Endothelial cell of coronary artery (primary cell): ENCODE measurements at places on chromosomes 11 and 22. TPM values are rescaled to one million over a fixed set of nuclear protein-coding genes. Genes with fewer than 3 reads are reported as not detected.

Gene KLHDC7B
- total RNA-seq = not detected in 2 replicates

Gene MYOD1
- total RNA-seq = not detected in 2 replicates

Gene MRGPRF
- total RNA-seq = 0.38 TPM in 1 of 2 replicates, not detected in the other

Gene GRAP2
- total RNA-seq = under 0.01 and 0.45 TPM in 2 replicates

Gene F2
- 0.09 TPM in 1 of 2 replicates, not detected in the other for total RNA-seq

Gene CXCR5
- total RNA-seq = not detected in 2 replicates

Gene OR6X1
- total RNA-seq = not detected in 2 replicates

Gene SNX19
- 35.4 and 47.2 TPM in 2 replicates for total RNA-seq

Gene PRR33
- not detected in 2 replicates for total RNA-seq

Gene FAM83F
- under 0.01 TPM in 1 of 2 replicates, not detected in the other for total RNA-seq

Gene OR5L2
- not detected in 2 replicates for total RNA-seq

Gene MRGPRX4
- not detected in 2 replicates for total RNA-seq

Gene AQP11
- total RNA-seq = 0.27 and 0.47 TPM in 2 replicates

Gene OR6T1
- total RNA-seq = not detected in 2 replicates

Gene C1QTNF5
- total RNA-seq = 58.2 and 65.6 TPM in 2 replicates

Gene SLC22A12
- total RNA-seq = not detected in 2 replicates

Gene SEC14L6
- total RNA-seq = under 0.01 TPM in 1 of 2 replicates, not detected in the other

Gene CECR2
- 0.19 and 1.2 TPM in 2 replicates for total RNA-seq

Gene PDE3B
- total RNA-seq = 0.66 and 1.4 TPM in 2 replicates

Gene DAGLA
- 1.4 and 1.6 TPM in 2 replicates for total RNA-seq

Gene ALKBH3
- 28.3 and 40.7 TPM in 2 replicates for total RNA-seq

Gene CCDC15
- total RNA-seq = 1.0 and 1.6 TPM in 2 replicates

Gene NR1H3
- total RNA-seq = 4.0 and 5.9 TPM in 2 replicates

Gene DTX4
- total RNA-seq = 0.18 and 1.2 TPM in 2 replicates

Gene SEPTIN3
- 0.09 TPM in 1 of 2 replicates, not detected in the other for total RNA-seq

Gene IGLL1
- total RNA-seq = not detected in 2 replicates

Gene SLC22A9
- total RNA-seq = not detected in 2 replicates

Gene RASSF7
- 10.4 and 14.9 TPM in 2 replicates for total RNA-seq

Gene SLC17A6
- not detected in 2 replicates for total RNA-seq

Gene YPEL4
- 0.18 and 0.28 TPM in 2 replicates for total RNA-seq

Gene ENDOD1
- total RNA-seq = 27.6 and 62.4 TPM in 2 replicates

Gene TSPAN18
- total RNA-seq = 16.3 and 21.2 TPM in 2 replicates

Gene APOA4
- total RNA-seq = not detected in 2 replicates

Gene BLID
- 1.6 and 10.0 TPM in 2 replicates for total RNA-seq

Gene CADM1
- total RNA-seq = 2.2 and 3.4 TPM in 2 replicates

Gene C11orf86
- total RNA-seq = not detected in 2 replicates
